ENCODE measurements at places on chromosomes 12 and 14. TPM values are rescaled to one million over a fixed set of nuclear protein-coding genes. Genes with fewer than 3 reads are reported as not detected.

MYO1H gene
- total RNA-seq = not detected

LTBP2 gene
- 377 TPM for total RNA-seq

- no peak overlapping the region for H3K4me3 ChIP-seq
- DNase-seq = no peak
- peaks cover 2% of the 10 kb centered on the region for H3K27me3 ChIP-seq
- no peak overlapping the region for H3K27ac ChIP-seq
Observed at GRCh38 chr12:71266606-71267005, 108.8 kb upstream of the TSPAN8 start.

DNA sequence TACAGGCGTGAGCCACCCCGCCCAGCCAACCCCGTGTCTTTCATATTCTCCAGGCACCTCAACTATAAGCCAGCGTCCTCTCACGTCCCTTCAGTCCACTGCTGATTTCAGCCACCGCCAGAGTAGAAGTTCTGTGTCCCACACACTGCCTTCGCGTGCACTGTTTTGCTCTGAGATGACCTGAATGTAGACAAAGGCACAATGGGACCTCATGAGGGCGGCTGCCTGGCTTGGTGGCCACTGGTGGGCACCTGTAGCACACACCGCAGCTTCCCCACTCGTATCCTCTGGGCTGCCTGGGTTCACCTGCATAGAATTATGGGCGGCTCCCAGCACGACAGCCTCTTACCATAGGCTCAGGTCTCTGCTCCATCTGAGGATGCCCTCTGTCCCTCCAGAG is 57.2 kb downstream of the GPR68 start:
- H3K4me1 ChIP-seq = no peaks in the 10 kb centered on the region
- no peak overlapping the region for H3K27ac ChIP-seq

GRCh38 chr12:71688961-71689570 is 3.2 kb downstream of the TMEM19 start:
- DNase-seq = no peak
- peaks cover 4% of the 10 kb centered on the region for H3K36me3 ChIP-seq
- H3K27ac ChIP-seq = no peak overlapping the region
- peaks cover 22% of the 10 kb centered on the region for H3K4me1 ChIP-seq
- H3K27me3 ChIP-seq = no peaks in the 10 kb centered on the region

DNA sequence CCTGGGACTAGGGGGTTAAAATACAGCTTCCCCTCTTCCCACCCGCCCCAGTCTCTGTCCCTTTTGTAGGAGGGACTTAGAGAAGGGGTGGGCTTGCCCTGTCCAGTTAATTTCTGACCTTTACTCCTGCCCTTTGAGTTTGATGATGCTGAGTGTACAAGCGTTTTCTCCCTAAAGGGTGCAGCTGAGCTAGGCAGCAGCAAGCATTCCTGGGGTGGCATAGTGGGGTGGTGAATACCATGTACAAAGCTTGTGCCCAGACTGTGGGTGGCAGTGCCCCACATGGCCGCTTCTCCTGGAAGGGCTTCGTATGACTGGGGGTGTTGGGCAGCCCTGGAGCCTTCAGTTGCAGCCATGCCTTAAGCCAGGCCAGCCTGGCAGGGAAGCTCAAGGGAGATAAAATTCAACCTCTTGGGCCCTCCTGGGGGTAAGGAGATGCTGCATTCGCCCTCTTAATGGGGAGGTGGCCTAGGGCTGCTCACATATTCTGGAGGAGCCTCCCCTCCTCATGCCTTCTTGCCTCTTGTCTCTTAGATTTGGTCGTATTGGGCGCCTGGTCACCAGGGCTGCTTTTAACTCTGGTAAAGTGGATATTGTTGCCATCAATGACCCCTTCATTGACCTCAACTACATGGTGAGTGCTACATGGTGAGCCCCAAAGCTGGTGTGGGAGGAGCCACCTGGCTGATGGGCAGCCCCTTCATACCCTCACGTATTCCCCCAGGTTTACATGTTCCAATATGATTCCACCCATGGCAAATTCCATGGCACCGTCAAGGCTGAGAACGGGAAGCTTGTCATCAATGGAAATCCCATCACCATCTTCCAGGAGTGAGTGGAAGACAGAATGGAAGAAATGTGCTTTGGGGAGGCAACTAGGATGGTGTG is 1.9 kb downstream of the GAPDH start:
- H3K4me1 ChIP-seq = peaks cover 65% of the 10 kb centered on the region
- H3K4me3 ChIP-seq = peak overlapping the region; percentile 90
- no peak for DNase-seq

DNA sequence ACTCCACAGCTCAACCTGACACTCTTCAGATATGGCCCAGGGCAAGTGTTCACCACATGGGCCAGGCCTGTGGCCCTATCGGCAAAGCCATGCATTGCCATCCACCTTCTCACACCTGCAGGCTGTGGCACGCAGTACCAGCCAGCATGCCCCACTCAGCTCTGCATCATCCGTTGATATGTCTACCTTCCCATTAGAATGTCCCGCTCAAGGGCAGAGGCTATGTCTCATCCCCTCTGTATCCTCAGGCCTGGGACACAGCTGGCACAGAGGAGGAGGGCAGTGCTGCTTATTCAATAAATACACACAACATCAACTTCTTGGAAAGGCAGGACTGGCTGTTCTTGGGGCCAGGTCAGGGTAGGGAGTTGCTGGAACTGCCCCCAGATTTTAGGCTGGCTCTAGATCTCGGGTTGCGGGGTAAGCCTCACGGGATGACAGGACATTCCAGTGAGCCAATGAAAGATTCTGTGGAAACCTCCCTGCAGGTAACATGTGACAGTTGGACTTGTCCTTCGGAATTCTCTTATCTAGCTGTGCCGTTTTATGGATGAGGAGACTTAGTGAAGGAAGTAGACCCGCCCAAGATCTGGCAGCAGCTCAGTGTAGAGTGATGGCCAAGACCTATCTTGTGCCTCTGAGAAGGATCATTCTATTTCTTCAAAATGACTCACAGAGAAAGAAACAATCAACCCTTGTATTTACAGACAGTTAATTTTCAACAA is 25.6 kb downstream of the SYNE3 start:
- peaks cover 34% of the 10 kb centered on the region for H3K36me3 ChIP-seq
- no peaks in the 10 kb centered on the region for H3K27me3 ChIP-seq
- H3K27ac ChIP-seq = peak overlapping the region; percentile 47
- peaks cover 85% of the 10 kb centered on the region for H3K4me1 ChIP-seq
- no peak for DNase-seq
- no peak overlapping the region for H3K4me3 ChIP-seq

- no peaks in the 10 kb centered on the region for H3K36me3 ChIP-seq
- peak overlapping the region; percentile 14 for H3K27ac ChIP-seq
- DNase-seq = no peak
- H3K4me3 ChIP-seq = no peak overlapping the region
- no peaks in the 10 kb centered on the region for H3K27me3 ChIP-seq
Observed at GRCh38 chr12:113863455-113863845, 102.7 kb downstream of the RBM19 start.

Data from osteocyte (in vitro differentiated cells).